ENCODE measurements at places on chromosomes 2 and 18. TPM values are rescaled to one million over a fixed set of nuclear protein-coding genes. Genes with fewer than 3 reads are reported as not detected.

DNA sequence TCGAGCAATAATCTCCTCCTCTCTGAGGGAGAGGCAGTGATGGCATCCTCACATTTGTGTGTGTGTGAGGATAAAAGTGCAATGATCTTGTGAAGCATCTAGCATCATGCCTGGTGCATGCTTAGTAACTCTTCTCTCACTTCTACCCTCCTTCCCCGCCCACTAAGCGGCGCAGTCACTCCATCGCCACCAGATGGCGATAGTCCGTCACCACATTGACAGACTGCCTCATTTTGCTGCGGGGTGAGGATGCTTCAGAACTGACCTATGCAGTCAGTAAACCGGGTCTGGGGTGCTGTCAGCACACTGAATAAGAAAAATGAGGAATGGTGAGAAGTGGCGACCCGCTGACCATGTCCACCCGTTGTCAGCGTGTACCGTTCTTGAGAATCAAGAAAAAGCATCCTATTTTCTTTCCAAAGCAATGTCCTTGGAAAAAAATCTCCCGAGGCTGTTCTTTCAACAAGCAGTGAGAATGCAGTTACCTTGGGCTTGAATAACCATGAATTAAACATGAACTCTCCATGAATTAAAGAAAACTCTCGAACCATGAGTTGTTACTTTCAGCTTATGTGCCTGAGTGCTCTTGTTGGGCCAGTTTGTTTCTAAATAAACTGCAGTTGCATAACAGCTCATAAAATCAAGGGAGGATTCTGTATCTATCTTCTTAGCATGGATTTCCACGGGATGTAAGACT lies 37.3 kb upstream of the TMEM177 start:
- peak; percentile 84 for DNase-seq

GRCh38 chr2:24456599-24457556 lies 34.2 kb upstream of the NCOA1 start:
- peak; percentile 95 for DNase-seq

- no peak for DNase-seq
These were observed 36.8 kb upstream of the LCLAT1 start for GRCh38 chr2:30410217-30410616.

GRCh38 chr2:223727562-223727961 lies 109.8 kb downstream of the AP1S3 start:
- peak; percentile 62 for DNase-seq

GRCh38 chr2:11104794-11105660 lies 50.2 kb upstream of the SLC66A3 start:
- DNase-seq = no peak

DNA sequence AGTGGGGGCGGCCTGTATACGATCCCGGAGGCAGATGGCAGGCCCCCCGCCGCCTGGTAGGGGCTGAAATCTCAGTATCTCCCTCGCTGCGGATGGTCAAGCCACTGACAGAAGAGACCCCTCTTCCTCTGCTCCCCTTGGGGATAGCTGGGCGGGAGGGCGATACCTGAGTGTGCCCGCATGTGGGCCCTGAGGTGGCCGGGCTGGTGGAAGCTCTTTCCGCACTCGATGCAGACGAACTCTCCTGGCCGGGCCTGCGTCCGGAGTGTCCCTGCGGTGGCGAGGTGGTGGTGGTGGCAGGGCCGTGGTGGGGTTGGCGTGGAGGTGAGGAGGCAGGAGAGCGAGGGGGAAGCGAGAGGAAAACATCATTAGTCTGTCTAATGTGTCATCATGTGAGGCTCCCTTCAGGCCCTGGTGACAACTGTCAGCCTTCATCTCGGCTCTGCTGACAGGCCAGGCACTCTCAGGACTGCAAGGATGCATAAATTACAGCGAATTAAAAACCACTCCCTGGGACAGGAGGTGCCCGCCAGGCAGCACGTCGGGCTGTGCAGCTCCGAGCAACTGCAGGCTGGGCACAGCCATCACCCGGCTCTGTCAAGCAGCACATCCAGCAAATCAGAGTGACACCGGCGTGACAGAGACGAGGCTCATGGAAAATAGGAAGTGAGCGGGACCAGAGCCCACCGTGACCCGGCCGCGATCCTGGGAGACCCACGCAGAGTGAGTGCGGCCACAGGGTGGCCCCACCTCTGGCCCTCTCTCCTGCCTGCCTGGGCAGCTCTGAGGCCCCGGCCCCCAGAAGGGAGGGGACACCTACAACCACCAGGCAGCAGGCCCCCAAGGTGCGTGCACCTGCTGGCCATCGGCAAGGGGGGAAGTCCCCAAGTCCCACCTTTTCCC lies 123.5 kb downstream of the ZNF516 start:
- DNase-seq = no peak

- DNase-seq = no peak
These were observed 472.3 kb downstream of the TNS1 start for GRCh38 chr2:217530392-217531090.

- DNase-seq = no peak
These were observed 65.4 kb upstream of the GLS start for GRCh38 chr2:190815226-190815625.

MAP3K19 gene
- not detected for total RNA-seq

- DNase-seq = peak; percentile 63
These were observed 297.1 kb downstream of the TMX3 start for GRCh38 chr18:68417826-68418225.

DNA sequence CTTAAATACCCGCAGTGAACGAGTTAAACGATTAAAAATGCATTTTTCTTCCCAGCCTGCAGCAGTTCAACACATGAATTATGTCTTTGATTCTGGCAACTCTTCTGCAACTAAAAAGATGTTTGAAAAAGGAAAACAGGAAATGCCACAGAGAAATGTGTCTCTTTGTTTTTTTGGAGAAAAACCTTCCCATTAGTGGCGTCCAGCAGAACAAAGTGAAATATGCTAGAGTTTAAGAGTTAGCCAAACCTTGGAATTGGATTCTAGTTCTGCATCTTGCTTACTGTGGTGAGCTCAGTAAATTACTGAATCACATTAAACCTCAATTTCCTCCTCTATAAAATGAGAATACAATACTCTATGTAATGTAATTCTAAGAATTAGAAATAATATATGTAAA lies 900.2 kb upstream of the ACVR2A start:
- no peak for DNase-seq

GRCh38 chr2:221657806-221658205 lies 85.7 kb upstream of the EPHA4 start:
- DNase-seq = no peak

AMER3 gene
- not detected for total RNA-seq

- DNase-seq = no peak
These were observed 24.2 kb upstream of the PRLH start for GRCh38 chr2:237542001-237542704.

Measured in myocyte (in vitro differentiated cells).